Pancreas (tissue), 10 donors: ENCODE measurements at places on chromosomes 7 and 10. TPM values are rescaled to one million over a fixed set of nuclear protein-coding genes. Genes with fewer than 3 reads are reported as not detected.

DNA sequence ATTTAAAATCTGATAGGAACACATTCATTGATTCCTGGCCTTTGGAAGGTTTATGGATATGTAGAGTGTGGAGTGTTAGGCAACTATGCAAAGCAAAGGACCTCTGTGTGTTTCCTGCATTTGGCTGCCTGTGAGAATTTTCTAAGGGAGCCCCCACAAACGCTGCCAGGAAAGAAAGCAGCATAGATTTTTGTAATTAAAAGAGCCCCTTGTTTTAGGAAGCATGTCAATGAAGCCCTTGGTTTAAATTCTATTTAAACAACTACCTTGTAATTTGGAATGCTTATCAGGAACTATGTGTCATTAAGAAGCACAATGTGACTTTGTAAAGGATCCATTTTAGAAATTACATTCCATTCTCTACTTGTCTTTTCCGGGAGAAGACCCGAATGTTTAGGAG, 742.5 kb downstream of the NXPH1 start:
- H3K4me3 ChIP-seq: no peak overlapping the region
- no peaks in the 10 kb centered on the region for H3K4me1 ChIP-seq
- no peak for DNase-seq
- no peak overlapping the region for H3K27ac ChIP-seq

DNA sequence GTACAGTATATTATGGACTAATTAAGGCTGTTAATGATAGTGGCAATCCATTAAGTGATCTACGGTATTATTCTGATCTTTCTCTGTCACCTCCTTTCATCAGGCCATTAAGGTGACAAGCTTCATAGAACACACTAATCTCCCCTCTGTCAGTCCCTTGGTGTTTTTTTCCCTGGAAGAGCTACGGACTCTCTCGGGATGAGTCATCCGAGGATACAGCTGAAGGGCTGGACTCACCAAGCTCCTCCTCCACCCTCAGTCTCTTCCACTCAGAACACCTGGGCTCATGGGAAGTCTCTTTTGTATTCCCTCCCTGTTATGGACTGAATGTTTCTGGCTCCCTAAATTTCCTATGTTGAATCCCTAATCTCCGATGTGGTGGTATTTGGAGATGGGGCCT, 69.8 kb upstream of the PLXNA4 start:
- H3K36me3 ChIP-seq: no peaks in the 10 kb centered on the region
- H3K27ac ChIP-seq: no peak overlapping the region
- no peak overlapping the region for H3K4me3 ChIP-seq
- no peaks in the 10 kb centered on the region for H3K27me3 ChIP-seq

- no peaks in the 10 kb centered on the region for H3K27me3 ChIP-seq
- no peak overlapping the region for H3K27ac ChIP-seq
- no peak for DNase-seq
- no peaks in the 10 kb centered on the region for H3K36me3 ChIP-seq
- no peaks in the 10 kb centered on the region for H3K4me1 ChIP-seq
These were observed 464.2 kb downstream of the PLXNA4 start for GRCh38 chr7:132112106-132112505.

- H3K27ac ChIP-seq: no peak overlapping the region
- H3K4me3 ChIP-seq: no peak overlapping the region
- H3K27me3 ChIP-seq: no peaks in the 10 kb centered on the region
- DNase-seq: no peak
These were observed 43.2 kb upstream of the GDF10 start for GRCh38 chr10:47256751-47257336.

DNA sequence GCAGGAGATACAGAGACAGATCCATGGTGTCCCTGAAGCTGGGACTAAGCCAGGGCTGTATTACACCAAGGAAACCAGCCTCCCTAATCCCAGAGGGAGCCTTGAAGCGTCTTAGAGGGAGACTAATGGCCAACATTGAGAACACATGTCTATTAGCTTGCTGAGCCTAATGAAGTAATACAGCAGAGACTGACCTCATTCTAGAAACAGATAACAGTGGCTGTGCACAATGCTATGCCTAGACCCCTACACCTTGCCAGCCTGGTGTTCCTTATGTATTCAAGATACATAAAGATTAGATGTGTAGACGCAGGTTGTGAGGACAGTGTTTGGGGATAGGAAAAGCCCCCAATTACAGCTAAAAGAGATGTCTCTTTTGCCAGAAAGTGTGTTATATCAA, 19.1 kb downstream of the GRM8 start:
- no peak for DNase-seq
- H3K36me3 ChIP-seq: no peaks in the 10 kb centered on the region
- no peaks in the 10 kb centered on the region for H3K4me1 ChIP-seq
- H3K4me3 ChIP-seq: no peak overlapping the region
- no peak overlapping the region for H3K27ac ChIP-seq
- no peaks in the 10 kb centered on the region for H3K27me3 ChIP-seq

DNA sequence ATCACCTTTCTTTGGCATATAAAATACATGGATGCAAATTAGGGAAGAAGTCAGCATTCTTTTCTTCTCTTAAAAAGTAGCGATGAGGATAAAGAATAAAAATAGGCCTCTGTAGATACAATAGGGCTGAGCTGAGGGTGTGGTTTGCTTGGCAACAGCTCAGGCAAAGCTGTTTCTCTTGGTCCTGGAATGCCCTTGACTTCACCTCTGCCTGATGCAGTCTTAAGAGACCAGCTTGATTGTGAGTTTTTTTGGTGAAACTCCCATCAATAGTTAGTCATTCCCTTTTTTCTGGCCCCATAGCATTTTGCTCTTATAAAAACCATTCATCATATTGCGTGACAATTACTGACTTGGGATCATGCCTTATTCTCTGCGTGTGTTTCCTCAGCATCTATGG, 42.1 kb upstream of the MKLN1 start:
- H3K4me1 ChIP-seq: no peaks in the 10 kb centered on the region
- no peaks in the 10 kb centered on the region for H3K36me3 ChIP-seq
- no peaks in the 10 kb centered on the region for H3K27me3 ChIP-seq
- no peak overlapping the region for H3K4me3 ChIP-seq
- no peak for DNase-seq

- no peaks in the 10 kb centered on the region for H3K27me3 ChIP-seq
- no peaks in the 10 kb centered on the region for H3K36me3 ChIP-seq
- DNase-seq: no peak
- no peak overlapping the region for H3K4me3 ChIP-seq
- H3K4me1 ChIP-seq: peaks cover 6% of the 10 kb centered on the region
- H3K27ac ChIP-seq: no peak overlapping the region
These were observed 50.0 kb downstream of the VCL start for GRCh38 chr10:74047871-74048270.

DNA sequence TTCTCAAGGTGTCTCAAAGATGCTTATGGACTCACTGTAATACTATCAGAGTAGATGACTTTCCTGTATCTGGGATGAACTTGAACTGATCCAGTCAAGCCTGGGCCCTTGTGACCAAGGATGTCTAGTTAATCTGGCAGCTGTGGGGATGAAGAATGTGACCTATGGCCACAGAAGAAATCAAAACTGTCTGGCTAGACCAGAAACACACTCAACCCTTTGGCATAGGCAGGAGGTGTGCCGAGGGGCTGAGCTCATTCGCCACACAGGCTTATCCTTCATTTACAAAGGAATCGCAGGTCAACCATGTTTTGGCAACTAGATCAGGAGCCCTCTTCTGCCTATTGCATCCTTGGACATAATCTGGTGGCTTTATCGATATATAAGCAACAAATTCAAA, 110.6 kb downstream of the ATXN7L1 start:
- no peak for DNase-seq
- H3K27ac ChIP-seq: no peak overlapping the region
- no peaks in the 10 kb centered on the region for H3K36me3 ChIP-seq

- H3K4me3 ChIP-seq: no peak overlapping the region
- H3K27ac ChIP-seq: no peak overlapping the region
These were observed 105.1 kb downstream of the AASS start for GRCh38 chr7:122038904-122039303.

- DNase-seq: no peak
- H3K4me1 ChIP-seq: no peaks in the 10 kb centered on the region
- H3K36me3 ChIP-seq: no peaks in the 10 kb centered on the region
- H3K27me3 ChIP-seq: no peaks in the 10 kb centered on the region
- no peak overlapping the region for H3K27ac ChIP-seq
These were observed 112.9 kb downstream of the KIF20B start for GRCh38 chr10:89814278-89814677.

GRCh38 chr7:117871778-117872538, 1.3 kb downstream of the CTTNBP2 start:
- H3K36me3 ChIP-seq: no peaks in the 10 kb centered on the region
- H3K27me3 ChIP-seq: no peaks in the 10 kb centered on the region
- peak; percentile 58 for DNase-seq
- peak overlapping the region; percentile 90 for H3K4me3 ChIP-seq
- H3K4me1 ChIP-seq: no peaks in the 10 kb centered on the region
- peak overlapping the region; percentile 56 for H3K27ac ChIP-seq

GRCh38 chr10:46525824-46526681, 30.4 kb downstream of the GPRIN2 start:
- H3K36me3 ChIP-seq: no peaks in the 10 kb centered on the region
- no peak overlapping the region for H3K4me3 ChIP-seq
- DNase-seq: no peak
- H3K27ac ChIP-seq: no peak overlapping the region

GRCh38 chr7:8291397-8292141, 29.6 kb upstream of the ICA1 start:
- no peak overlapping the region for H3K4me3 ChIP-seq
- H3K36me3 ChIP-seq: no peaks in the 10 kb centered on the region
- peaks cover 13% of the 10 kb centered on the region for H3K4me1 ChIP-seq
- H3K27ac ChIP-seq: no peak overlapping the region
- no peaks in the 10 kb centered on the region for H3K27me3 ChIP-seq

DNA sequence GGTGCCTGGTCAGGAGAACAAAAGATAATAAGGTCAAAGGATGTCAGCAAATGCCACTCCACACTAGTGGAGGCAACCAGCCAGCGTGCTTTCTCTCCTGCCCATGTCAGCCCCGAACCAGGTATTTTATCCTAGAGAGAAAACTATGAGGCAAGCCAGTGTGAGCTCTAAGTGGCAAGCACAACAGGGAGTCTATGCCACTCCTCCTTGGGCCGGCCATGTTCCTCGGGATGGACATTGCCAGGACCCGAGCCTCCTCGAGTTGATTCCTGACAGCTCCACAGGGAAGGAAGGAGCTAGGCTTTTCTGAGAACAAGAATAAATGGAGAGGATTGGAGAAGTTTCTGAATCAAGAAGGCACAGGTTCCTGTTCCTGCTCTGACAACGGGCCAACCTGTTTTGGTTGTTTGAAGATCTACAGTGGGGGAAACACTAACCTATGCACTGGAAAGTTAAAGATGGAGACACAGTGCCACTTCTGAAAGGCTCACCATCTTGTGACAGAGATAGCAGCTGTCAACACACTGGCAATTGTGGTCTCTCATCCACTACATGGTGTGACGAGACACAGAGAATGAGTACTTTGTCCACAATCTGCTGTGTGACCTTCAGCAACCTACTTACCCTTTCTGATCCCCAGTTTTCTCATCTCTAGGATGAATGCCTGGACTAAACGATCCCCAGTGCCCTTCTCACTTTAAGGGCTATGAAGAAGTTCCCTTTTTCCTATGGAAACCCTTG, 28.8 kb downstream of the ABLIM1 start:
- no peak for DNase-seq
- H3K4me1 ChIP-seq: peaks cover 6% of the 10 kb centered on the region
- no peaks in the 10 kb centered on the region for H3K27me3 ChIP-seq
- H3K4me3 ChIP-seq: no peak overlapping the region
- no peak overlapping the region for H3K27ac ChIP-seq
- H3K36me3 ChIP-seq: no peaks in the 10 kb centered on the region

- H3K27me3 ChIP-seq: no peaks in the 10 kb centered on the region
- no peak for DNase-seq
- no peak overlapping the region for H3K27ac ChIP-seq
- H3K4me3 ChIP-seq: no peak overlapping the region
These were observed 54.9 kb downstream of the PDGFA start for GRCh38 chr7:464454-465401.

The GPAM gene
- total RNA-seq: 29.4 TPM

The LIPM gene
- total RNA-seq: not detected
